ENCODE measurements at places on chromosomes 12 and 14.

DNA sequence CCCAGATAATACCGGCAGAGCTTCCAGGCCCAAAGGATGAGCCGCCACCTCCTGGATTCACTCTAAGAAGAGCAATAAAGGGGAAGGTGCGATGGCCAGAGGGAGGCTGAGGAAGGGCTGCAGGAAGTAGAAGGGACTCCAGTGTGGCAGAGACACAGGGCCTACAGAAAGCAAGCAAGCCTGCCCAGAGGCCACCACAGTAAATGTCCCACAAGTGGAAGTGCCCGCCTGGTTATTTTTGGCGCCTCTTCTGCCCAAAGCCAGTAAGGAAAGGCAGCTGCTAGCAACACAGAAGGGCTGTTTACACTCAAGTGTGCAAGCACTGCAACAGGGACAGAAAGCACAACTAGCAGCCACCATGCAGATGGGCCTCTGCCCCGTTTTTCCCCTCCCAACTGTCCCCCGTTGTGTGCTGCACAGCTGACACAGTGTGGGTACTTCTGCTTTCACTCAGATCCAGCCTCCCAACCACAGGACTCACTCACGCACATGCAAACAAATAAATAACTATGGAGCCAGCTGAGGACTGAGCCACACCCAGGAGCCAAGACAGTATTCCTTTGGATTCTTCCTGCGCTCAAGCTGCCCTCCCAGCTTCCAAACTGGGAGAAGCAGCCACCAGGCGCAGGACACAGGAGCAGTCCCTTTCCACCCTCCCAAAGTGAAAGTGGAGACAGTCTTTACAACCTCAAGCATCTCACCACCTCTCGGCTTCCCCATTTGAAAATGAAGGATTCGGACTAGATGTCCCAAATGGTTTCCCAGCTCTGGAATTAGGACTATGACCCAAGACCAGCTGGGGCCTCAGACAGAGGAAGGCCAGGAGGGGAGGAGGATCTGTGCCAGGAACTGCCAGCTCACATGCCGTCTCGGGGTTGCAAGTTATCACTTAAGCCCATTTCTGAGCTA lies 40.0 kb upstream of the PNMA1 start:
- DNase-seq: peak; percentile 40

DNA sequence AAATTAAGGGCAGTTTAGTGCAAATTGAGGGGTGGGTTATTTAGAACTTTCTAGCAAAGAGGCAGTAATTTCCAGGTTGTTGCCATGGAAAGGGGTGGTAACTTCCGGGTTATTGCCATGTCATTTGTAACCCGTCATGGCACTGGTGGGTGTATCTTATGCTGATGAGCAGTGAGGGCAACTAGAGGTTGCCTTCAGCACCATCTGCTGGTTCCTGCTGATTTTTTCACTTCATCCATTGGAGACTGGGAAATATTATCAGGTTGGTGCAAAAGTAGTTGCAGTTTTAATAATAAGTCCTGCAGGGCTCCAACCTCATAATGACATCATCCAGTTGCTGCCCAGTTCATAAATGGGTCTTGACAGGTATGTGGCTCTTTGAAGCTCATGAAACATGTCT lies 24.4 kb upstream of the SERPINA4 start:
- DNase-seq: no peak

- no peak for DNase-seq
Measured at GRCh38 chr14:105847400-105847799, 321.0 kb downstream of the TMEM121 start.

GRCh38 chr14:96040828-96041371 lies 1.7 kb downstream of the C14orf132 start:
- no peak for DNase-seq

DNA sequence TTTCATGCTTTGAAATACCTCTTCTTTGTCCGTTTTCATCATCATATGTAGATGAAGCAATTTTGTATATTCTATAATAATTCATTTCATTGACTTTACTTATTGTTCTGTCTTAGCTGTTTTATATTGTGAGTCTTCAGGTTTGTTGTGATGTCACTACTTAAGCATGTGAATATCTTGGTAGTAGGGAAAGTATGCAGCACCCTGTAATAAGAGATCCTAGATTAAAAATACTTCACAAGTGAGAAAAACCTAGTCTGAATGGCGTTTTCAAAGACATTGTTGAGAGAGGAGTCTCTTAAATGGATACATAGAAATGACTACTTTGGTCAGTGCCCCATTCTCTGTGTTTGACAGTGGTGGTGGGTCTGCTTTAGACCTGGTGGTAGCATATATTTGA lies 61.4 kb downstream of the SLC16A7 start:
- DNase-seq: no peak

GRCh38 chr12:101759396-101760047 lies 20.3 kb upstream of the SYCP3 start:
- DNase-seq: peak; percentile 8

DNA sequence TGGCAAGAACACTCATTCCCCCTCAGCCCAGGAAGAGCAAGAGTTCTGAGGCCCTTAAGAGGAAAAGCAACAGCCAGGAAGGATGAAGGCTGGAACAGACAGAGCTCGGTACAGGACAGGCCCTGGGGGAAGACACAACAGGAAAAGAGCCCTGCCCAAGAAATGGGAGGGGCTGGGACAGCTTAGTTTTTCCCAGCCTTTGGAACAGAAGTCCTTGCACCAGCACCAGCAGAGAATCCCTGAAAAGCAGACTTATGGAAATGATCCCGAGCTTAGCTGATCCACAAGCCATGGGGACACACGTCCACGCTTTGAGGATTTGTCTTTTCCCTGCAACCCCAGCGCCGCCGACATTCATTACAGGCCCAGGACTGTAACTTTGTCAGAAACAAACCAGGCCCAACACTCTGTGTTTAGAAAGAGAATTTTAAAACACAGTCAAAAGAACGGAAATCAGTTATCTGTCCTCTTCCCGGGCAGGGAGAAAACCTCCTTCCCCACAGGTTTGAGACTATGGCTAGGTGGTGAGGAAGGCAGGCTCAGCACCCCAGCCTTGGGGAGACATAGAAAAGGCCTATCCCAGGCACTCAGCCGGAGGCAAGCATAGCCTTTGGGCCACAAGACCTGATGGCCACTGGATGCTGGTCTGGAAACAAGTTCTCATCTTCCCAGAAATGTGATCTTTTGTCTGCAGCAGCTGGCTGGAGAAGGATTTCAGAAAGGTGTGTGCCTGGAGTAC lies 4.0 kb upstream of the AVIL start:
- no peak for DNase-seq

- peak; percentile 92 for DNase-seq
Measured at GRCh38 chr14:101721951-101722661, 39.4 kb upstream of the PPP2R5C start.

DNA sequence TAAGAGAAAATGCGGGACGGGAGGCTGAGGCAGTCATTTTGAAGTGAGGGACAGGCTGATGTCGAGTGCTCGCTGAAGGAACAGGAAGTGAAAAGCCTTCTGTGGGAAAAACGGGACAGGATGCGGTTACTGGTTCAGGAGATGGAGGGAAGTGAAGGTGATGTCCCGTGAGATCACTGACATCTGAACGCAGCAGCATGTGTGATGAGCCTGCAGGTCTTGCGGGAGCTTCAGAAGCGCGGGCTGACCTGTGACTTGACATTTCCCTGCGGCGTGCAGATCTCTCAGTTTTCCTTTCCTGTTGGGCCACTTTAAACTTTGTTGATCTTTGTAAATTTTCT lies 77.8 kb downstream of the DDX51 start:
- DNase-seq: peak; percentile 41

DNA sequence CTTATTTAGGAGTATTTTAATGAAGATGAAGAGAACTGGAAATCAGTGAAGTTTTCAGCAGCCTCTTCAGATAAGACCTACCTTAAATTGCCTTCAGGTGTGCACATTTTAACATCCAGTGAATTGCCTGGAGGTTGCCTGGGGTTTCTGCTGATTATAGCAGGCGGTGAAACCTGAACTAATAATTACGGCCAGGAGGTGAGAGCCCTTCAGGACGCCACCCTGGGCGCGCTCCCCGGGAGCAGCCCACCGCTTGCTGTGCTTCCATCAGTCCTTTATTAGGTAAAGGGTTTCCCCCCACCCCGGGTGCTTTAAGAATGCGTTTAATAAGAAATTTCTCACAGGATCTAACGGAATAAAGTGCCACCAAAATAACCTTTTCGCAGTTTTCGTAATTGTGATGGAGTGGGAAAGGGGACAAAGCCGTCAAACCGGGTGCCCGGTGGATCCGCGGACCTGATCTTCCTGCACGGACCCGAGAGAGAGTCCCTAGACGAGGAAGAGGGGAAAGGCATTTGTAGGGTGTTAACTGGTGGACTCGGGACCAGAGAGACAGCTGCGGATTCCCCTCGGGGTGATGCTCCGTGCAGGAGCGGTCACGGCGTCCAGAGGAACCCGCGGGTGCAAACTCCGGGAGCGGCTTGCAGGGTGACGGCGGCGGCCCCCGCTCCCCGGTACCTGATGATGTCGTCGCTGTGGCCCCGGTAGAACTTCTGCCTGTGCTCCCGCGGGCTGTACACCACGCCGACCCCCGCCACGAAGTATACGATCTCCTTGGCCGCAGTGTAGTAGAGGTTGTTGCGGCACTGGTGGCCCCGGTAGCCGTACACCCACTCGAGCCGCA lies 902 bp downstream of the EML5 start:
- DNase-seq: no peak

DNA sequence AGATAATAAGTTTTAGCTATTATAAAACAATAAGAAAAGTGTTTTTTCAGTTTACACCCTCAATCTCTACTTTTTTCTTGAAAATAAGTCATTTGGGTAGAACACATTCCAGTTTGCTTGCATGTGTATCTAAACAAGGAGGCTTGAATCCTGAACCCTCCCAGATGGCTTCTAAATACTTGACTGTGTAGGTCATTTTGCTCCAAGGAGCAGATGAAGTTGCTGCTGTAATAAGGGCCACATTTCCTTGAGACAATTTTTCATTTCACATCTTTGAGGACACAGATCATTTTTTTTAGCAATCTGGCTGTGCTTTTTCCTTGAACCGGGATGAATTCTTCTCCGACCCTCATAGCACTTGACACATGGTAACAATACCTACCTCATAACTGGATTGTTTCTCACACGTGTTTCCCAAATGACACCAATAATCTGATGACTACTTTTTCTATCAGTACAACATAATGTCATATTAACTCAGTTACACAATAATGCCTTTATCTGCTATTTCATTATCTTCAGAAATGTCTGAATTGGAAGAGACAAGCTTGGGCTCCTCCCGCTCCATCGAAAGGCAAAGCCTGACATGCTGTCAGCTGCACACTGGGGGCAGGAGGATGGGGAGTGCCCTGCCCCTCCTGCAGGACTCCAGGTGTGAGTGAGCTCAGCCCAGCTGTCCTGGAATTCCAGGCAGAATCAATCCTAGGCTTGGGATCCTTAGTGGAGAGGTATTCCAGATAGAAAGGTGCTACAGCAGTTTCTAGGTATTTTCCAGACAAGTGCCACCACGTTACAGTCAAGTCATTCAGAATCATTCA lies 30.9 kb downstream of the GPHB5 start:
- no peak for DNase-seq

GRCh38 chr14:59283361-59283760 lies 94.9 kb downstream of the DAAM1 start:
- no peak for DNase-seq

DNA sequence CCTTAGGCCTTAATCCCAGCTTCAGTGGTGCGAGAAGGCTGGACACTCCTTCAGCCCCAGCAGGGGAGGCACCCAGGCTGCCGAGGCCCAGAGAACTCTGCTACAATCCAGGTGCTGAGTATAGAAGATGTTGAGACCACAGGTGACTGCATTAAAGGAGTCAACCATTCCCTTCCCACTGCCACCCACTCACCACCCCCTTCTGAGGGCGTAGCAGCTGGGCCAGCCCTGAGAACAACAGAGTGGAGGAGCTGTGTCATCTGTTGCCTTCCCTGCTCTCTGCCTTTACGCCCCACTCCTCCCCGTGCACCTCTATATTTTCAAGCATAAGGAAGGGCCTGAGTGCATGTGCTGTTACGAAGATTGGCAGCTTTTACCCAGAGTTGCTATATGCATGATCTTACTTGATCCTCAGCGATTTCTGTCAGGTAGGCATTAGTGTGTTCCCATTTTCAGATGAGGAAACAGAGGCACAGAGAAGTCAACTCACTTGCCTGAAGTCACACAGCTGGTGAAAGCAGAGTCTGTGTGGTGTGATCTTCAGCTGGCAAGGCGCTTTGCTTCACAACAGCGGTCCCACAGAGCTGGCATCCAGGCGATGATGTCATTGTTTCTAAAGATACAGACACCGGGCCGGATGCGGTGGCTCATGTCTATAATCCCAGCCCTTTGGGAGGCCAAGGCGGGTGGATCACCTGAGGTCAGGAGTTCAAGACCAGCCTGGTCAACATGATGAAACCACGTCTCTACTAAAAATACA lies 46.7 kb downstream of the RIN3 start:
- DNase-seq: peak; percentile 21

DNA sequence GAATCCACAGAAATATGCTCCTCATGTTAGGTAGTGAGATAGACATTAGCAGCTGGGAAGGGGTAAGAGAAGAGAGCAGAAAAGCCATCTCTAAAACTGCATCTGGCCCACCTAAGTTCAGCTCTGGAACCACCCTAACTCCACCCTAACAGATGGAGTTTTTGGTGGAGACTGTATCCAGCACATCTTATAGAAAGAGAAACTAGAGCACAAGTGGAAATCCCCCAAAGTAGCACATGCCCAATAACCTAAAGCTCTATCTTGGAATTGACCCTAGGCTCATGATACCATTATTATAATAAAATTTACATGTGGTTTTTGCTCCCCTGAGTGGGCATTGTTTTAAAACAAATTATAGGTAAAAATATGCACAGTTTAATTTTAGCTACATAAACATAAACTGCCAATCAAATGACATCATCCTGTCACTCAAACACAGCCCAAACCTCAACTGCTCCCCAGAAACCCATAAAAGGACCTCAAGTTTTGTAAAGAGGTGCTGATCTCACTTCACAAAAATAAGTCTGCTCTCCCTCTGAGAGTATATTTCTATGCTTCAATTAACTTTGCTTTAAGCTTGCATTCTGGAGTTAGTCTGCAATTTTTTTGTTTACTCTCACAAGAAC lies 206.4 kb downstream of the PIK3C2G start:
- DNase-seq: no peak

DNA sequence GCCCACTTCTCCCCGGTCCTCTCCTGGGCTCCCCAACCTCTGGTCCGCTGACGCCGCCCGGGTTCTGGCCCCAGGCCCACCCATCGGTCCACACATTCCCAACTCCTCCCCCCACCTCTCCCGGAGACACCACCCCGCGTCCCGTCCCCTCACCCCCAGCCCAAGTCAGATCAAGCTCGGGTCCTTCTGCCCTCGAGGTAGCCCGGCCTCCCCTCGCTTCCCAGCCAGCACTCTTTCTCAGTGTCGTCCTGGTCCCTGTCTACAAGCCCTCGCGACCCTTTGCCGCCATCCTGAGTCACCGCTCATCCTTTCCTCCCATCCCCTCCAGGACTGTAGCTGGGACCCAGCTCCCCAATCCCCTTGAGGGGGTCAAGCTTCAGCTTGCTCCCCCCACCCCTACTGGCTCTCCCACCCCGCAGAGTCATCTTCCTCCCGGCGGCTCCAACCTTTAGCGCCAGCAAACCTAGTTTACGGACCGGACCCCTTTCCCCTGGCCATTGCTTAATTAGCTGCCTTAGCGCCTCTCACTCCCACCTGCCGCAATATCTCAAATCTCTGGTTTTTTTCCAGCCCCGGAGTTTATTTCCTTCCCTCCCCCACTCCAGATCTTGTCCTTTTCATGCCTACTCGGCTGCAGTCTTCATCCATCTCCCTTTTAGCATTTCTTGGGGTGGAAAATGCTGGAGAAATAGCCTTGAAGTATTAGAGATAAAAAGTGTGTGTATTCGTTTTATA lies 1.1 kb downstream of the PPP4R4 start:
- no peak for DNase-seq

GRCh38 chr14:85617791-85618190 lies 87.8 kb downstream of the FLRT2 start:
- no peak for DNase-seq

GRCh38 chr12:67754933-67755697 lies 106.6 kb downstream of the DYRK2 start:
- DNase-seq: no peak

All from central memory CD4-positive, alpha-beta T cell (primary cell).